ENCODE measurements at places on chromosomes 1 and 21.

GRCh38 chr1:70528590-70529333, 117.7 kb downstream of the CTH start:
- DNase-seq, result peak; percentile 3

- no peak for DNase-seq
These were observed 147.3 kb upstream of the WNT4 start for GRCh38 chr1:22290157-22290556.

DNA sequence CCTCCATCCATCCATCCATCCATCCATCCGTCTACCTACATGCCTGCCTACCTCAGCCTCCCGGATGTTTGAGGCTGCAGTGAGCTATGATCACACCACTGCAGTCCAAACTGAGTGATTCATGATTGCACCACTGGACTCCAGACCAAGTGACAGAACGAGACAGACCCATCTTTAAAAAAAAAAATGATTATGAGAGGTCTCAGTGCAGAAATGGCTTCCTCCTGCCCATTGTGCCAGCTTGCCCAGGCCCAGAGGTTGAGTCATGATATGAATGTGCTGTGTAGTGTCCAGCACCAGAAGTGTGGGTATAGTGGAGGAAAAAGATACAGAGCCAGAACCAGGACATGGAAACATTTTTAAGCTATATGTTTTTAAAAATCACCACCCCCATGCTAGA, 149.9 kb downstream of the KIF26B start:
- no peak for DNase-seq

GRCh38 chr1:147209825-147210821, 15.0 kb downstream of the FMO5 start:
- no peak for DNase-seq

DNA sequence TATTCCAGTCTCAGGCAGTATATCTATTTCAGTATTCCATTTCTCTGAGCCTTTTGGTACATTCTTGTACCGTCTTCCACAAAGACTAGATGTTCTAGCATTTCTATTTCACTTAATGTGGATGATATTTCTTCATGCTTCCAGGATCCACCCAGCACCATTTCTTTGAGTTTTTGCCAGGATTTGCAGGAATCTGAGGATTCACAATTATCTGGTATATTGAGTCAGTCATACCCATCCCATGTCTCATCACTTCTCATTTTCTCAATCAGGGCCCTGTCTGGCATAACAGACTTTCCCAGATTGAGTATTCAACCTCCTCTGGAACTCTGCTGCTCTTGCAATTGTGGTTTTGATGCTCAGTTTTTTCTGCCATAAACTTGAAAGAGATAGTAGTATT, 20.9 kb upstream of the COL11A1 start:
- DNase-seq, result no peak

GRCh38 chr1:187956975-187957374, 1128.2 kb downstream of the PLA2G4A start:
- DNase-seq, result no peak

- peak; percentile 40 for DNase-seq
These were observed 157.2 kb downstream of the PLA2G4A start for GRCh38 chr1:186985889-186986491.

GRCh38 chr1:189606795-189607476, 870.7 kb downstream of the BRINP3 start:
- DNase-seq, result no peak

DNA sequence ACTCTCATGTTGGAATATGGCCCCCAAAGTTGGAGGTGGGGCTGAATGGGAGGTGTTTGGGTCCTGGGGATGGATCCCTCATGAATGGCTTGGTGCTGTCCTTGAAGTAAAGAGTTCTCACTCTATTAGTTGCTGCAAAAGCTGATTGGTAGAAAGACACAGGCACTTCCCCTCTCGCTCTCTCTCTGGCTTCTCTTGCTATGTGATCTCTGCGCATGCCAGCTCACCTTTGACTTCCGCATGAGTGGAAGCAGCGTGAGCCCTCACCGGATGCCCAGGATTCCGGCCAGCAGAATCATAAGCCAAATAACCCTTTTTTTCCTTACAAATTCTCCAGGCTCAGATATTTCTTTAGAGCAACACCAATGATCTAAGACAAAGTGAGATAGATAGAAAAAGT, 20.9 kb upstream of the CCSAP start:
- no peak for DNase-seq

- no peak for DNase-seq
These were observed 23.6 kb downstream of the ARMH1 start for GRCh38 chr1:44698138-44698537.

DNA sequence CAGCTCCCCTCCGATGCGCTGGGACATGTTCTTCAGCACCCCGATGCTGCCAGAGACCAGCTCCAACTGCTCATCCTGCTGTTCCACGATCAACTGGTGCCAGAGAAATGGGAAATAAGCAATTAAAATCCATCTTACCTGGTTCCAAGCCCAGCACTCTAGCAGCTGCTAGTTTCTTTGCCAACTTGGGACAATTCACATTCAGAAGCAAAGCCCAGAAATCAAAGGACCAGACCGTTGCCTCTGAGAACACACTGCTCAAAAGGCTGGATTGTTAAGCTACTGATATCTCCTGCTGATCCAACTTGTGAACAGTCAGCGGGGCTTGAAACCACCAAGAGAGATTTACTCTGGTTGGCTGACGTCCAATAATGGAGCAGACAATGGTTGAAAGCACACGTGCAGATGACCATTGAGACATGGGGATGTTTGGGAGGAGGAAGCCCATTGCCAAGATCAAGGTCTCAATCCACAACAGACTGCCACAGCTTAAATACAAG, 34.4 kb downstream of the STX6 start:
- DNase-seq, result no peak

- DNase-seq, result no peak
These were observed 4.9 kb downstream of the C1orf198 start for GRCh38 chr1:230863449-230863848.

GRCh38 chr1:40692429-40692895, 958 bp downstream of the NFYC start:
- no peak for DNase-seq

GRCh38 chr21:31012133-31013089, 25.9 kb downstream of the KRTAP19-8 start:
- peak; percentile 2 for DNase-seq

- DNase-seq, result peak; percentile 67
These were observed 54.7 kb upstream of the ABCG1 start for GRCh38 chr21:42164064-42164789.

GRCh38 chr1:18893120-18893519, 9.2 kb downstream of the ALDH4A1 start:
- no peak for DNase-seq

- no peak for DNase-seq
These were observed 156.0 kb upstream of the PTBP2 start for GRCh38 chr1:96565546-96565945.

DNA sequence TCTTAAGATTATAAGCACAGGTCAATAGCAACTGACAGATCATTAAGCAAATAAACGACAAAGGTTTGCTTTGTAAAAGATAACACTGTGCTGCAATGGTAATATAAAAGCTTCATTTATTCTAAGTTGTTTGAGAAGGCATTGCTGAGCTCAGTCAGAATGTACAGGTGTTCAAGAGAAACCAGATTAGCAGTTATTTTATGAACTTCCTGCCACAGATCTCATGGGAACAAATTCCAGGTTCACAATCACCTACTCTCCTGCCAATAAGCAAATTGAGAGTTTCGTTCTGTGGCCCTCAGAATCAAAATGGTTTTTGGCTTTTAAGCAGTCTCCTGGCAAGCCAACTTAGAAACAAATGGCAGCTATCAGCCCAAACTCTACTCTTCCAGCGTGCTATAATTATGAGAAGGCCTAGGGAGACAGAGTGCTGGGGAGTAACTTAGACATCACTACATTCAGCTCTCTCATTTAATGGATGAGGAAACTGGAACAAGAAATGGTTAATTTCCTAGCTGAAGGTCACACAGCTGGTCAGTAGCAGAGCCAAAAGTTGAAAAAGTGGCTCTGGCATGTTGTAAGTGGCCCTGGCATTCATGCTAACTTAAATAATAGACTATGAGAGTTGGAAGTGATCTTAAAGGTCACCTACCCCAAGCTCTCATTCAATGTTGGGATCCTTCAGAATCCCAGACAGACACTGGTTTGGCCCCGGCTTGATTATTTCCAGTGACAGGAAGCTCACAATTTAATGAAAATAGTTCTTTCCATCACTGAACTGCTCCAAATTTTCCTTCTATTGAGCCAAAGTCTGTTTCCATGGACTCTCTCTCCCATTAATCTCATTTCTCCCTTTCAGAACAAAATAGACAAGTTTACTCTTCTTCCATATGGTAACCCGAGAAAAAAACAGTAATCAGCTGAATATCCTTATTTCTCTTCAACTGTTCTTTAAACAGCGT, 82.6 kb upstream of the EDEM3 start:
- DNase-seq, result no peak

DNA sequence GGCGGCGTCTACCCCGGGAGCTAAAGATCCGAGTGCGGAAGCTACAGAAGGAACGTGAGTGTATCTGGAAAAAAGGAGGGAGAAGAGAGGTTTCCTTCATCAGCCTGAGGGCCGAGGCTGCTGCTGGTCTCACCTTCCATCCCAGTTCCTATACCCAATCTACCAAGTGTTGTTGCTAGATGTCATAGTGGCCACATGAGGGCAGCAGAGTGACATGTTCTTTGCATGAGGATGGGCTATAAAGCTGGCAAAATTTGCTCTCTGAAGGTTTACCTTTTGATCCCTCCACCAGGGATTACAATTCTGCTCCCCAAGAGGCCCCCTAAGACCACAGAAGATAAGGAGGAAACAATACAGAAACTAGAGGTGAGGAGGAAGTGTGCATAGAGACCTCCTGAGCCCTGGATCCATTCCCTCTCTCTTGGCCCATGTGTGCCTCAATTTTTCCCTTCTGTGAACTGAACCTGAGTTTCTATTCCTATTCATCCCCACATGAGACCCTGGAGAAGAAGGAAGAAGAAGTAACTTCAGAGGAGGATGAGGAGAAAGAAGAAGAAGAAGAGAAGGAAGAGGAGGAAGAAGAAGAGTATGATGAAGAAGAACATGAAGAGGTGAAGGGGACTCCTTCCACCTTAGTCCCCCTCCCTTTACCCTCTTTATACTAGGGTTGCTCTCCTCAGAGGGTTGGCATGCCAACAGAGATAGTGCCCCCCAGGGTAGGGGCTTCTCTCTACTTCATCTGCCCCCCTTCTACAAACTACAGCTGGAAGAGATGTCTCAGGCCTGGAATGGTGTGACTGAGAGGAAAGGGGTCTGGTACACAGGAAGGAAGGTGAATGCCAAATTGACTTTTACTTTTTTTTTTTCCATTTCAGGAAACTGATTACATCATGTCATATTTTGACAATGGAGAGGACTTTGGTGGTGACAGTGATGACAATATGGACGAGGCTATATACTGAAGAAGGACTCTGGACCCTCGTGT, 13.3 kb downstream of the POLR3GL start:
- DNase-seq, result peak; percentile 84

GRCh38 chr1:98342566-98342965, 319.0 kb upstream of the SNX7 start:
- DNase-seq, result no peak

DNA sequence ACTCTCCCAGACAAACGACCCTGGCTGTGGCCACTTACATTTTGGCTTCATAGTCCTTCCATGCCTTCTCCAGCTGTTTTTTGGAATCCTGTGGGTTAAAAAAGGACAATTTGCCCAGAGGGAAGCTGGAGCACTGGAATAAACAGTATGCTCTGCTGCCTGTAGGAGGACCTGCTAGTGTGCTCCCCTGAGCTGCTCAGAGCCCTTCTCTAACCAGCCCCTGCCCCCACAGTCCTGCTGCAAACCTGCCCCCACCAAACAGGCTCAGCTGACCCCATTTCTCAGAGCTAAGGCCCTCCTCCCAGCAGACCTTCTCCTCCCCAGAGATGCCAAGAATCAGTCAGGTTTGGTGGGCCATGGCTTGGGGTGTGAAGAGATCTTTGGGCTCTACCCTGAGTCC, 26.9 kb upstream of the TCEA3 start:
- no peak for DNase-seq

- peak; percentile 46 for DNase-seq
These were observed 15.9 kb upstream of the SRSF4 start for GRCh38 chr1:29197590-29197924.

GRCh38 chr1:229209386-229209785, 61.5 kb upstream of the RAB4A start:
- no peak for DNase-seq

- peak; percentile 59 for DNase-seq
These were observed 109.6 kb downstream of the SLC45A1 start for GRCh38 chr1:8427493-8427892.

GRCh38 chr21:40531431-40532110, 315.4 kb downstream of the DSCAM start:
- no peak for DNase-seq

DNA sequence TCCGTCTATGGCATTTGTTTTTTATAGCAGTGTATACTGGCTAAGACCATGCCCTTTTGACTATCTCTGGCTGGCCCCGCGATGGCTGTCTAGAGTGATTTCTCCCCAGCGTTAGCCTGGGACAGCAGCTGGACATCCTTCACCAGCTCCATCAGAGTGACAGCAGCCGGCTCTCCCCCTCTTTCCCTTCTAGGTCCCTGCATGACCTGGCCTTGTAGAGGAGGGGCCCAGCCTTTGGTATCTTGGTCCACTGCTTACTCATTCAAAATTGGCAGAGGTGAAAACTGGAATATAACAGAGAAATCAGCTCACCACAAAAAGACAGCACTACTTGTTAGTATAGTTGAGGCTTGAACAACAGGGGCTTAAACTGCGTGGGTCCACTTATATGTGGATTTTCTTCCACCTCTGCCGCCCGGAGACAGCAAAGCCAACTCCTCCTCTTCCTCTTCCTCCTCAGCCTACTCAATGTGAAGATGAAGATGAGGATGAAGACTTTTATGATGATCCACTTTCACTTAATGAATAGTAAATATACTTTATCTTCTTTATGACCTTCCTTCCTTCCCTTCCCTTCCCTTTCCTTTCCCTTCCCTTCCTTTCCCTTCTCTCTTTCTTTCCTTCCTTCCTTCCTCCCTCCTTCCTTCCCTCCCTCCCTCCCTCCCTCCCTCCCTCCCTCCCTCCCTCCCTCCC, 29.4 kb upstream of the B3GALNT2 start:
- no peak for DNase-seq

DNA sequence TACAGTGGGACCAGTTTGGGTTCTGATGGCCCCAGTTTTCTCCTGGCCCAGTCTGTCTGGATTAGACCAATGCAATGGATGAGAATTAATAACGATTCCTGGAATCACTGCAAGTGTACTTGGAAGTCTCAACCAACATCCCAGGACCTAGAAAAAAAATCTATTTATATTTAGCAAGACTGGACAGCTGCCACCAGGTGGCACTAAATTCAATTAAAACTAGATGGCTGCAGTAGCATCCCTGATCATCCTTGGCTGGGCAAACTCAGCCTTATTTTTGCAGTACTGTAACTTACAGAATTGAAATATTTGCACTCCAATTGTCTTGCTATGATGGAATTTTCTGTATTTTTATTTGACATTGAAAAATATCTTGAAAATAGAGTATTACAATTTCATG, 165.7 kb downstream of the NCAM2 start:
- peak; percentile 1 for DNase-seq
